ENCODE measurements at places on chromosomes 6 and 20.

DNA sequence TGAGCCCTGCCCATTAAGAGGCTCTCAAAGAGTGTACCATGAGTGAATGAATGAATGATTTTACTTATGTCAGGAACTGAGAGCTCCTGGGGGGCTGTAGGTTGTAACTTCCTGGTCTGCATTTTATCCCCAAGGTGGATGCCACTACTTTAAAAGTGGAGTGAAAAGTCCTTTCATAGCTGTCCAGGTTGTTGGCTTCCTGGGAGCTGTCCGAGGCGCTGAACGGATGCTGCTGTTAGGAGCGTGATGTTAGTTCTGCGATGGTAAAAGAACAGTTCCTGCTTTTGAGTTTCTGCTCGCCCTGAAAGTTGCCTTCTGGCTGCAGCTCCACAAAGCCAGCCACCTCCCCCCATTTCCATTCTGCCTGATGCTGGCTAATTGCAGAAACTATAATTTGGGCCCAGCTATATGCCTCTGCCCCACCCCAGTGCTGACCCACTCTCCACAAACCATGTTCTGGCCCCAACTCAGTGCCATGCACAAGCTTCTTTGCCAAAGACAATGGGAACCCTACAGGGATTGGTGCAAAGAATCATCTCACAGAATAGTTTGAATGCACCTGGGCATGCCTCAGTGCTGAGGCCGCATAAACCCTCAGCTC is 330.9 kb upstream of the CDH4 start:
- no peak for DNase-seq

- peak; percentile 72 for DNase-seq
These were observed 4.4 kb downstream of the FIG4 start for GRCh38 chr6:109695468-109695867.

DNA sequence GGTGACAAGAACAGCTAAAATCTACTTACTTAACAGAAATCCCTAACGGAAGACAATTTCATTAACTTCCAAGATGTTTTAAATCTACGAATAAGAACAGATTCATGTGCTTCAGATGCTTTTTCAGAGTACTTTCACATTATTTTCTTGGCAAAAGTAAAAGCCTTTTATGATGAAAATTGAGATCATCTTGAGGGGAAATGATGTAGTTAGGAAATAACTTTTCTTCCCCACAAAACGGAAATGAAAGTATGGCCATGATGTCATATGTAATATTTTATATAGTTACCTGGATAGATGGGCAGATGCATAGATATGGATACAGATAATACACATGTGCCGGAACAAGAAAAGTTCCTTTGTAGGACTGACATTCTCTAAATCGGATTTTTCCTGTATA is 32.8 kb downstream of the SASH1 start:
- no peak for DNase-seq

- DNase-seq, result no peak
These were observed 17.3 kb upstream of the MATN4 start for GRCh38 chr20:45325371-45325770.

GRCh38 chr6:13425943-13426931 is 61.2 kb downstream of the GFOD1 start:
- no peak for DNase-seq

- no peak for DNase-seq
These were observed 107.2 kb downstream of the ATP9A start for GRCh38 chr20:51660672-51661608.

DNA sequence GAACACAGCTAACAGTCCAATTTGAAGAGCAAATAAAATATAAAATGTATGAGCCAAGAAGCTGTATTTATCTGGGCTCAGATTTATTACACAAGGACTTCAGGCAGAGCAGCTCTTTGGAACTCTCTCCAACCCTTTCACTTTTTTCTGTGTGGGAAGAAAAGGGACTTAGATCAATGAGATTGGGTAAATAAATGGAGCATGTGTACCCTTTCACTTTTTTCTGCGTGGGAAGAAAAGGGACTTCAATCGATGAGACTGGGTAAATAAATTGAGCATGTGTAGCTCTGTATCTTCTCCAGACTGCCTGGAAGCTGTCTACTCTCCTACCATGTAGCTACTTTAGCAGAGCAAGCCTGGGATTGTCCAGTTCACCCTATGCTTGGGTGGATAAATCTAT is 10.7 kb downstream of the SLC17A3 start:
- no peak for DNase-seq

DNA sequence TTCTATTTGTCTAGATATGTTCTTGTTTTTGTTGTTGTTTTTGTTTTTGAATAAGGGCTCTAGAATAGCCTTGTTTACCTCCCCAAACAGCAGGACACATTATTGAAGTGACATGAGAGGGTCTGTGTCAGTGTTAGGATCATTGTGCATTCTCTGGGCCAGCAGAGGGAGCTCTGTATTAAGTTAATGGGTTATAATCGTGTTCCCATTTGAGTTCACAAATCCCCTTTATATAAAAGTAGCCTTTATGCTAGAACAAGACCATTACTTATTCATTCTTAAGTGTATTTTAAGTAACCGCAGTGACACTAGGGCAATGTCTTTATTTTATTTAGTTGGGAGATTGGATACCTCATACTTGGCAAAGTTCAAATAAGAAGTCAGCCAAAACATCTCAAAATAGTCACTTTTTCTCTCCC is 44.8 kb downstream of the STK4 start:
- DNase-seq, result peak; percentile 88

GRCh38 chr6:15712797-15713196 is 50.0 kb upstream of the DTNBP1 start:
- DNase-seq, result no peak

DNA sequence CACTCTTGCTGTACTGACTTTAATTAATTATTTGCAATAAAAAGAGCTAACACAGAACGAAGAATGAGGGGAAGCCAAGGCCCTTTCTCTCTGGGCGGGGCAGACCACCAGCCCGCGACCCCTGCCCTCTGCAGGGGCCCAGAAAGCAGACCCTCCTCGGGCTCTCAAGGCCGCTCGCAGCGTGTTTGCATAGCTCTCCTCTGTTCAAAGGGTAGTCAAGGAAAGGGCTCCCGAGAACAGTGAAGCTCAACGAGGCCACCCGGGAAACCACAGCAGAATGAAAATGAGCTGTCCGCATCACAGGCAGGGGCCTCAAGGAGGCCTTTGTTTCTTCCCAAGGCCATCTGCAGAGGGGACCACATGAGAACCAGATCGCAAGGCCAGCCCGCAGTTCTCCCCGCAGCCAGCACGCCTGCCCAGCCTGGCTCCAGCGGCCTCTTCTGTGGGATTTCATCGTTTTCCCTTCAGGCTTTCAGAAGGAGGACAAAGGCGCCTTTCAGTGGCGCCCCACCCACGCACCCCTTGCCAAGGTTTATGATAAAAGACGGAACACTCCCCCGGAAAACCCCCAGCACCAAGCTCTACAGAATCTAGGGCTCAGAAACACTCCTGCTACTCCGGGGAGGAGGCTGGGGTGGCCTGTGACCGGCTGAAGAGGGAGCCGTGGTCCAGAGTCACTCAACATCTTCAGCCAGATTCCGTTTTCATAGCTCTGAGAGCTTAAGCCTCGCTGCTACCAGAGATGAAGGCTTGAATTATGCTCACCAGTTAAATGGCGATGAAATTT is 25.3 kb downstream of the ACSS1 start:
- peak; percentile 97 for DNase-seq

DNA sequence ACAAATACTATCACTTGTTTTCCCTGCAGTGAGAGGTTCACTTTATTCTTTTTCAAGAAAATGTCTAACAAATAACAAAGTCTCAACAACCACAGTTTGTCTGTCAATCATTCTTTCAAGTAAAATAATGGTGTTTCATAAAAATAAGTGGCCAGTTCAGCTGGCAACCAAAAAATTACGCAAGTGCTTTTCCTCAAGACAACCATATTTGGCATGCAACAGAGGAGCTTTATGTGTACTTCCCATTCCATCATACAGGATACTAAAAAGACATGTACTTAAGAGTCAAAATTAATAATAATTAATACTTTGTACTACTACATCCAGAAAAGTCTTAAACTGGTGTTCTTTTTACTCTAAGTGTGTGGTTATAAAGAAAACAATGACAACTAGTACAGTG is 34.6 kb downstream of the ATG5 start:
- no peak for DNase-seq
